ENCODE measurements at places on chromosomes 3 and 15.

- no peak for DNase-seq
Measured at GRCh38 chr3:154464440-154465190, 34.6 kb upstream of the GPR149 start.

DNA sequence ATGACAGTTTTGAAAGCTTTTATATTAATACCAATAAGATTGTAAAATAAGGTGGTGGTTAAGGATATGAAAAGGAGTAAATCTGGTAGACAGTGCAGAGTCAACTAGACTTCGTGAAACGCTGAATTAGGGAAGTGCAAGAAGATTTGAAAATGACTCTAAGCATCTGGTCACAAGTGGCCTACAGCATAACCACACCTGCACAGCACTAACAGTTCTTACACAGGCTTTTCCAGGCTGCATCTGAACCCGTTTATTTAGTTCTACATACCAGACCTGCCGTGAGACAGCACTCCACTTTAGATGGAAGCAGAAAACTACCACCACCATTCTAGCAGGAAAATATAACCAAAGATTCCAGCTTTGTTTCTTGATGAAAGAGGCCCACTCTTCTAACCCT, 1.9 kb downstream of the DMXL2 start:
- no peak for DNase-seq

DNA sequence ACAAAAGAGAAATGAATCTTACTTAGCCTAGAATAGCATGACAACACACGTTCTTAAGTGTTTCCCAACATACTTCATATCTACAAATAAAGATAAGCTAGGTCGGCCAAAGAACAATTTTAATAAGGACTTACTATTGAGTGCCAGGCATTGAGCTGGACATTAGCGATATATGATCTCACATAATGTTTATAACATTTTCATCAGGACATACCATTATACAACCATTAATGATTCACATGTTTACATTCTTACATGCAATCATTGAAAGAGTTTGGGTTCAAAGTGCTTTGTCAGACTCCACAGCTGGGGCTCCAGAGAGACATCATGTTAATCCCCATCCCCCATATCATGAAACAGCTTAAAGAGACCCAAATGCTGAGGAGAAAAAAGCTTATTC, 189.0 kb downstream of the STT3B start:
- DNase-seq, result no peak

GRCh38 chr3:129694228-129694627, 87.8 kb upstream of the PLXND1 start:
- no peak for DNase-seq

DNA sequence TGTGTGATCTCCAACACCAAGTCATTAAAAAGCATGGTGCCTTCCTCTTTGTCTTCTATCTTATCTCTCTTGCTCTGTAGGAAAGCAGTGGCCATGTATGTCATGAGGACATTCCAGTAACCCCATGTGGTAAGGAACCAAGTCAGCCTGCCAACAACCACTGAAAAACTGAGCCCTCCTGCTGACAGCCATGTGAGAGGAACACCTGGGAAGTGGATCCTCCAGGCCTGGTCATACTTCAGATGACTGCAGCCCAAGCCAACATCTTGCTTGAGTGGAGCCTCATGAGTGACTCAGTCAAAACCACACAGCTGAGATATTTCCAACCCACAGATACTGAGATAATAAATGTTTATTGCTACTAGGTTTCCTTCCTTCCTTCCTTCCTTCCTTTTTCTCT, 597.3 kb downstream of the ZIC1 start:
- DNase-seq, result peak; percentile 4

DNA sequence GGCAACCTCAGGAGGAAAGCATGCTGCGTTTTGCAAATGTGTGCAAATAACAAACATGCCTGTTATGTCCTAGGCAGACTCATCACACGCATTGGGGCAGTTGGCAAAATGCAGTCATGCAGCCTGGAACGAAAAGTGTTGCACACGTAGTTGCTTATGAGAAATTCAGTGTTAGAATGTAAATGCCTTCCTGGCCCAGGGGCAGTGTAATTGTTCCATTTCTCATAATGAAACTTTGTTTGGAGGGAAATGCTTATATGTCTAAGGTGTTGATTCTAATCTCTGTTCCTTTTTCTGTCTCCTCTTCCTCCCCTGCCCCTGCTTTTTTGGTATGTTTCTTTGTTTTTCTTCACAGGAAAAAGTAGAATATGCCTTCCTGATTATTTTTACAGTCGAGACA, 156.0 kb downstream of the CACNA1D start:
- DNase-seq, result peak; percentile 54

GRCh38 chr3:90055666-90056065, 948.2 kb downstream of the EPHA3 start:
- no peak for DNase-seq

- DNase-seq, result no peak
Measured at GRCh38 chr3:157713101-157713500, 209.9 kb upstream of the VEPH1 start.

GRCh38 chr3:158085931-158086330, 20.3 kb downstream of the SHOX2 start:
- DNase-seq, result no peak

GRCh38 chr15:58931987-58932588, 1.4 kb downstream of the SLTM start:
- peak; percentile 67 for DNase-seq

DNA sequence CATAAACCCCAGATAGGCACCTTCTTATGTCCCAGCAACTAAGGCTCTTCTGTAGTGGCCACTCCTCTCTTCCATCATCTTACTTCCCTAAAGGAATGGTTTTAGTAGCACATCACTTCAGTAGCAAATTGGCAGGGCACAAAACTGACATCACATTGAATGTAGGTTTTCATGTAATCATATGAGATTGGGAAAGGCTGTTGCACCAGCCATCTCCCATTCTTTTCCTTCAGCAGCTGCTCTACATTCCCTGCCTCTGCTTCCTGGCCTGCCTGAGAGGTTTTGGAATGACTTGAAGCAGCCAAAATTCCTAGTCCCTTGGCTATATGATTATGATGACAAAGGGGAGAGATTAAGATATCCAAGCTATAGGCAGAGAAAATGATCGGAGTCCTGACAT, 36.5 kb downstream of the NSUN3 start:
- DNase-seq, result no peak

DNA sequence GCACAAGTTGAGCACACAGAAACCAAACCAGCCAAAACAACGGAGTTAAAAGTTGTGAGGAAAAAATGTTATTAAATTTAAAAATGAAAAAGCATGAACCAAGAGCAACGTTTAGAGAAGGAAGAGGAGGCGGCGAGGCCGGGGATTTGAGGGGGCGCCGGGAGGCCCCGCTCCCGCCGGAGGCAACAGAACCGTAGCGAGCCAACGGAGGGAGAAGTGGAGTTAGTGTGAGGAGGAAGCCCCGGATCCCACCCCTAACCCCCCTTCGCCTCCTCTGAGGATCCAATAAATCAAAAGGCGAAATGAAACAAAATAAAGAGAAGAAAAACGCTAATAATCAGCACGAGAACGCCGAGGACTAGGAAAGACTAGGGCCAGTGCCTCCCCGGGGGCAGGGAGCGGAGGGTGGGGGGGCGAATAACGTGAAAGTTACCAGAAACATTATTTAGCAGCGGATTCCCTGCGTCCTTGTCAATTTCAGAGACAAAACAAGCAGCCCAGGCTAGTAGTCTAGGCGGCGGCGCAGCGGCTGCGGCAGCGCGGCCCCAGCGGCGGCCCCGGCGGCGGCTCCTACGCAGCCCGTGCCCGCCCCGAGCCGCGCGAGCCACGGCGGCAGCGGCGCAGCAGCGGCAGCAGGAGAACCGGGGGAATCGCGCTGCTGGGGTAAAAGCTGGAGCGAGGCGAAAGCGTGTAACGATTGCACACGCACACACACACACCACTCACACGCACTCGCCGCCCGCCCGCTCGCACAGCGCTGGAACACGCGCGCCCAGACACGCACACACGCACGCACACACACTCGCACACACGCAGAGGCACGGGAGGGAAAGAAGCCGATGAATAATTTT, 1.7 kb downstream of the MEIS2 start:
- peak; percentile 93 for DNase-seq

- no peak for DNase-seq
Measured at GRCh38 chr15:92168066-92168683, 225.5 kb upstream of the ST8SIA2 start.

GRCh38 chr3:139839014-139839413, 96.0 kb upstream of the CLSTN2 start:
- DNase-seq, result no peak

GRCh38 chr3:67920311-67920710, 265.9 kb upstream of the SUCLG2 start:
- no peak for DNase-seq

DNA sequence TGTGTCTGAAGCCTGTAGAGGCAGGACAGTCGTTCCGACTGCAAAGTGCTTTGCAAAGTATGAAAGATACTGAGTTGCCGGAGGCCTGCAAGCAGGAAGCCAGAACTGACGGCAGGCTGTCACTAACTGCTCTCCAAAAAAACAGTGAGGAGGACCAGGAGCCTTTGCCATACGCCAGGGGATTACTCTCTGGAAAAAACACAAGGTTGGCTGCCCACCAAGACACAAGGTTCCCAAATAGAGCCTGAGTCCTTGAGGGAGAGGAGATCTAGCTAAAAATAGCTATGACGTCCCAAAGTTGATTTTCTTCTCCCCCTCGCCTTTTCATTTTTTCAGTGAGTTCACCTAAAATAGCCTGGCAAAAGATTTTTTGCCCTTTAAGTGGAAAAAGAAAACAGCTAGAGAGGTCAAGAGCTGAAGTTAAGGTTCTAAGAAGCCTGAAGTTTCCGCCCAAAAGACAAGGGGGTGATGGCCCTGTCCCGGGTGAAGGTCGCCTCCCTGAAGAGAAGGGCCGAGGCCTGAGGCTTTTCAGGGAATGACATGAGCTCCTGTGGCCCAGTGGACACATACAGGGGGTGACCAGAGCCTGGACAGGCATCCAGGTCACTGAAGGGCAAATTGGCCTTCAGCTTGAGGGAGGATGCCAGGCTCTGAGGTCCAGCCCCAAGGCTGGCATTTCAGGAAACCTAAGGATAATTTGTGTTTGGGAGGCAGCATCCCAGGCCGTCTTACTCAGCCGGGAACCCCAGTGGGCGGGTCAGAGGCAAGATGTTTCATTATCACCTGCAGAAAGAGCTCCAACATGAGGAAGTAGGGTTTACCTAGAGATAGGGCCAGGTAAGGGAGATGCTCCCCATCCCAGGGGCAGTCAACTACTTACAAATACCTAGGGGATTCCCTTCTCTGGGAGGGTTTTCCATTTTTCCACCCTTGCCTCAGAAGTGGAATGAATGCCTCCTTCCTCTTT, 44.9 kb upstream of the DGKG start:
- no peak for DNase-seq

GRCh38 chr15:101233651-101234280, 18.1 kb downstream of the CHSY1 start:
- no peak for DNase-seq

- DNase-seq, result peak; percentile 85
Measured at GRCh38 chr3:126487151-126487771, 11.6 kb upstream of the ZXDC start.

DNA sequence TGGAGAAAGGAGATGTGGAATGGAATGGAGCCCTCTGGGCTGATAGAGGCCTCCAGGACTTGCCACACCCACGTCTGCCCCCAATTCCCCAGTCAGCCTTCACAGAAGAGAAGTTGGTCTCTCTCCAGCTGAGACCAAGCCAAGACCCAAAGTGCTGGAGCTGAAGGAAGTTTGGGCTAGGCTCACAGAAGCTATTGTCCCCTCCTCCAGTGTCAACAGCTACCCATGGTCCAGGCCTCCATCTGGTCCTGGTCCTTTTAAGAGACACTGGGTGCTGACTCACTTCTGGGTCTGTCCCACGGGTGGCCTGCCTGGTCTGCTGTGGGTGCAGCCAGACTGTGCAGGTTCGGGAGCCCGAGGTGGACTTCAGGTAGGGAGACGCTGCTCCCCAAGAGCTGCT, 179.8 kb downstream of the APBA2 start:
- DNase-seq, result no peak

DNA sequence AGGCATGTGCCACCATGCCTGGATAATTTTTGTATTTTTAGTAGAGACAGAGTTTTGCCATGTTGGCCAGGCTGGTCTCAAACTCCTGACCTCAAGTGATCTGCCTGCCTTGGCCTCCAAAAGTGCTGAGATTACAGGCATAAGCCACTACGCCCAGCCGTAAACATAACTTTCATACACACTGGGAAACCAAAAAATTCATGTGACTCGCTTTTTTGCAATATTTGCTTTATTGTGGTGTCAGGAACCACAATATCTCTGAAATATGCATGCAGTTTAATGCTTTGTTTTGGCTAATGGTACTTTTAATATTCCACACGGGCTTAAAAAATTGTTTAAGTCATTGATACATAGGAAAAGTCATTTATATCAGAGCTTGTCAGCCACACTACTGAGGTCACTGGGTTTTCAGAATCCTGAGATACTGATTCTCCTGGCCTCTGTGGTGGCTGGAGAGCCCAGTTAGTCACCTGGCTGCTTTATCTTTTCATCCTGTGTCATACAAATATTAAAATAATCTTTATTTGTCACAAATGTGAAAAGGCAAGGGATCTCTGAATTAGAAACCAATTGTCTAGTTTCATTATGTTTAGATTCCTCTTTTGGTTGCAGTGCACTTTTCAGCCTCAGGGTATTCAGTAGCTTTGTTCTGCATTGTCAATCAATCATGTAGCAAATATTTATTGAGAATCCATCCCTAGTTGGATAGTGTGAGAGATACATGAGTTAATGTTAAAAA, 10.0 kb downstream of the TMEM62 start:
- no peak for DNase-seq

- DNase-seq, result peak; percentile 72
Measured at GRCh38 chr3:113436809-113437208, 4.5 kb downstream of the CFAP44 start.

- no peak for DNase-seq
Measured at GRCh38 chr3:156071031-156071430, 49.3 kb upstream of the KCNAB1 start.

- DNase-seq, result peak; percentile 93
Measured at GRCh38 chr3:133662278-133662651, 524 bp upstream of the TOPBP1 start.

- peak; percentile 93 for DNase-seq
Measured at GRCh38 chr3:129230311-129231019, 18.9 kb upstream of the COPG1 start.

DNA sequence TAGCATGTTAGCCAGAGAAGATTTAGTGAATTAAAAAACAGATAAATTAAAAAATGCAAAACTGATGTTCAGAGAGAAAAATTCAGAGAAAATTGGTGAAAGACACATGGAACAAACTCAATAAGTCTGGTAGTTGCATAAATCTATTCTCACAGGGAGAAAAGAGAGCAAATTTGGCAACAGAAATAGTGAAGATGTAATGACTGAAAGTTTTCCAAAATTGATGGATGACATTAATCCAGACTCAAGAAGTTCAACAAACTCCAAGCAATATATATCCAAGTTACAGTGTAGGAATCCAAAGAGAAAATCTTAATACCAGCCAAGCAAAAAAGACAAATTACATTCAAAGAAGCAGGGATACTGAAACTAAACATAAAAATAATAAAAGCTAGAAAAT, 302.7 kb upstream of the ARPP21 start:
- no peak for DNase-seq

GRCh38 chr3:159866201-159866746, 122.4 kb upstream of the IL12A start:
- no peak for DNase-seq
